ENCODE measurements at places on chromosomes 4 and X. TPM values are rescaled to one million over a fixed set of nuclear protein-coding genes. Genes with fewer than 3 reads are reported as not detected.

- no peak for DNase-seq
These were observed 214.4 kb upstream of the ARSJ start for GRCh38 chr4:114193624-114194399.

DNA sequence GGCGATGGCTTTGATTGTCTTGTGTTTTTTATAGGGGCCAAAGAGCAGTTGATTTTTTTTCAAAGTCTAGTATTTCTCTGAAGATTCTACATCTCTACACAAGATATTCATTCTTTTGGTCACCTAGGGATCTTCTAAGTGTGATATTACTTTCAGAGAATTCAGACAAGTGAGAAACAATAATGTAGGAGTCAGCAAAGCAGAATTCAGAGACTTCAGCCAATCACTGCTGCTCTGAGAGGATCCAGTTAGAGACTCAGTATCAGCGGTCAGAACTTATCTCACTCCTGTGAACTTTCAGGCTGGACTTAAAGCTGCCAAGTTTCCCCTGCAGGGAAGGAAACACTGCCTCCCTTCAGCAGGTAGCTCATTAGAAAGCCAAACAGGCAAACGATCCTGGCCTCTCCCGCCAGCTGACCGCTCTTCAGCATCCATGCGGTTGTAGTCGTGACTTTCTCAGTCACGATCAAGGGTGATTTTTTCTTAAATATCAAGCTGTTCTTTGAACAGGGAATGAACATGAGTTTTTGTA, 59.2 kb downstream of the NSUN7 start:
- no peak for DNase-seq

GRCh38 chrX:141791856-141792255, 46.3 kb upstream of the MAGEC3 start:
- no peak for DNase-seq

The PCDH19 gene
- total RNA-seq, result 0.25 TPM

The CCDC120 gene
- total RNA-seq, result 1.6 TPM

- DNase-seq, result no peak
These were observed 66.8 kb upstream of the UCP1 start for GRCh38 chr4:140635606-140636005.

DNA sequence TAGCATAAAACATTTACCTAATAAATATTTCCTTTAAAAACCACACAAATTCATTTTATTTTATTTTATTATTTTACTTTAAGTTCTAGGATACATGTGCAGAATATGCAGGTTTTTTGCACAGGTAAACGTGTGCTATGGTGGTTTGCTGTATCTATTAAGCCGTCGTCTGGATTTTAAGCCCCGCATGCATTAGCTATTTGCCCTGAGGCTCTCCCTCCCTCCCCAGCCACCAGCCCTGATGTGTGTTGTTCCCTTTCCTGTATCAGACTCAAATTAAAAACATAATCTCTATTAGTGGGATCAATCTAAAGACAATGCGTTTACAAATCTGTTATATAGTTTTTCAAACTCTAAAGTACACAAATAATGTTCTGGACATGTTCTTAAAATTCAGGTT, 1.2 kb upstream of the HTN3 start:
- DNase-seq, result no peak

DNA sequence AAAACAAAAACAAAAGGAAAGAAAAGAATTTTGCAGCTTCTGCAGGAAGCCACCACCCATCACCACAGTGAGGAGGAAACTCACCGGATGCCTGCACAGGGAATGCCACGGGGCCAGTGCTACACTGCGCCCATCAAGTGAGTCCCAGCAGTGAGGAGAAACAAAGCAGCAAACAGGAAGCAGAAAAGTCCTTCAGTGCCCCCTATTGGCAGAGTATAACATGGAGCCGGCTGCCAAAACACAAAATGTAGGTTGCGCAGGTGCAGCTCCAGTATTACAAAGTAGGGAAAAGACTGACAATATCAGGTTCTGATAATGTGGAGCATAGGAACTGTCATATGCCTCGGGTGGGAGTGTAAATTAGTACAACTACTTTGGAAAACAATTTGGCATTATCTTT, 23.3 kb upstream of the SCML2 start:
- peak; percentile 48 for DNase-seq

All from dermis microvascular lymphatic vessel endothelial cell (primary cell).